KG1 (cell line): ENCODE measurements at places on chromosomes 5 and 9.

DNA sequence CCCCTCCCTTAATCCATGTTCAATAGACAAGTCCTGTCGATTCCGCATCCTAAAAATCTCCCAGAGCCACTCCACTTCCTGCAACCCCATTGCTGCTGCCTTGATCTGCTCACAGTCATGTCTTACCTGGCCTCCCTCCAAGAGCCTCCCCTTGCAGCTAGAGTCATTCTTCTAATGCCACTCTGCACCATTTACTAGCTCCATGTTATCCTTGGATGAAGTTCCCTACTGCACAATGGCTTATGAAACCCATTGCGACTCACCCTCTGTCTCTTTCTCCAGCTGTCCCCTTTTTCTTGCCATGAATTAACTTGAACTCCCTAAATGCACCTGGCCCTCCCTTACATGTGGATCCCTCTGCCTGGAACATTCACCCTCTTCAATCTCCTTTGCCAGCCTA is 39.5 kb downstream of the MEGF10 start:
- no peak for DNase-seq

DNA sequence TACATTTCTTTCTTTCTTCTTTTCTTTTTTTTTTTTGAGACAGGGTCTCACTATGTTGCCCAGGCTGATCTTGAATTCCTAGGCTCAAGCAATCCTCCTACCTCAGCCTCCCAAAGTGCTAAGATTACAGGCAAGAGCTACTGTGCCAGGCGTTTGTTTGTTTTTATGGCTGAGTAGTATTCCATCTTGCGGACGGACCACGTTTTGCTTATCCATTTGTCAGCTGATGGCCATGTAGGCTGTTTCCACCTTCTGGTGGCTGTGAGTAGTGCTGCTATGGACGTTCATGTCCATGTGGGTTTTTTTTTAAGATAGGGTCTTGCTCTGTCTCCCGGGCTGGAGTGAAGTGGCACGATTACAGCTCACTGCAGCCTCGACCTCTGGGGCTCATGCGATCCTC is 2.5 kb downstream of the DOK3 start:
- DNase-seq = no peak

DNA sequence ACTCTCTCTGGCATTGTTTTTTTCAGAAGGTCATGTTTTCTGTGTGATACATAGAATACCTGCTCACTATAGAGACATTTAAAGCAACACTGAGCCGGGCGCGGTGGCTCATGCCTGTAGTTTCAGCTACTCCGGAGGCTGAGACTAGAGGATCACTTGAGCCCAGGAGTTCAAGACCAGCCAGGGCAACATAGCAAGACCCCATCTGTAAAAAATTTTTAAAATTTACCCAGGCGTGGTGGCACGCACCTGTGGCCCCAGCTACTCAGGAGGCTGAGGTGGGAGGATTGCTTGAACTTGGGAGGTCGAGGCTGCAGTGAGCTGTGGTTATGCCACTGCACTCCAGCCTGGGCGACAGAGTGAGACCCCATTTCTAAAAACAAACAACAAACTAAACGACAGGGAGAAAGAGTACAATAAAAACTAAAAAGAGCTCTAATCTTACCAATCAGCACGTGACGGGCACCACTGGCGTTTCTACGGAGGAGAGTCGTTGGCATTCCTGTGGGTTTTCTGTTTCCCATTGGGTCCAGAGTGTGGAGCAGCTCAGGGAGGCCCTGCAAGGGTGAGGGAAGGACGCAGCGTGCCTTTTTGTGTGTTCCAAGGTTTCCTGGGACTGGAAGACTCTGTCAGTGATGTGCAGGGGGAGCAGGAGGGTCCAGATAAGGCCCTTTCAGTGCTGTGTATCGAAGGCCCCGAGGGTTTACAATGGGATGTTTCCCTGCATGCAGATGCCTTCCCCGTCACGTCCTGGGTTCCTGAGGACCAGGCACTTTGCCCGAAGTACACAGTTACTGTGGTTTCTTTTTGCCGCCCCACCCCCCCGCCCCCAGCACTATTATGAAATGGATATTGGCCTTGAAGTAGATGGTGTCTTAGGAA is 7.2 kb upstream of the RNU6ATAC start:
- DNase-seq = no peak

DNA sequence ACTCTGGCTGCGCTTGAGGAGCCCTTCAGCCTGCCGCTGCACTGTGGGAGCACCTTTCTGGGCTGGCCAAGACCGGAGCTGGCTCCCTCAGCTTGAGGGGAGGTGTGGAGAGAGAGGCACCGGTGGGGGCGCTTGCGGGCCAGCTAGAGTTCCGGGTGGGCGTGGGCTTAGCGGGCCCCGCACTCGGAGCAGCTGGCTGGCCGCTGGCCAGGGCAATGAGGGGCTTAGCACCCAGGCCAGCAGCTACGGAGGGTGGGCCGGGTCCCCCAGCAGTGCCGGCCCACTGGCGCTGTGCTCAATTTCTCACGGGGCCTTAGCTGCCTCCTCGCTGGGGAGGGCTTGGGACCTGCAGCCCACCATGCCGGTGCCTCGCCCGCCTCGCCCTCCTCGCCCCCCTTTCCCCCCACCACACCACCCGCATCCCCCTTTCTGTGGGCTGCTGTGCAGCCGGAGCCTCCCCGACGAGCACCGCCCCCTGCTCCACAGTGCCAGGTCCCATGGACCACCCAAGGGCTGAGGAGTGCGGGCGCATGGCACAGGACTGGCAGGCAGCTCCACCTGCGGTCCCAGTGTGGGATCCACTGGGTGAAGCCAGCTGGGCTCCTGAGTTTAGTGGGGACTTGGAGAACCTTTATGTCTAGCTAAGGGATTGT is 954.5 kb downstream of the DTWD2 start:
- no peak for DNase-seq

DNA sequence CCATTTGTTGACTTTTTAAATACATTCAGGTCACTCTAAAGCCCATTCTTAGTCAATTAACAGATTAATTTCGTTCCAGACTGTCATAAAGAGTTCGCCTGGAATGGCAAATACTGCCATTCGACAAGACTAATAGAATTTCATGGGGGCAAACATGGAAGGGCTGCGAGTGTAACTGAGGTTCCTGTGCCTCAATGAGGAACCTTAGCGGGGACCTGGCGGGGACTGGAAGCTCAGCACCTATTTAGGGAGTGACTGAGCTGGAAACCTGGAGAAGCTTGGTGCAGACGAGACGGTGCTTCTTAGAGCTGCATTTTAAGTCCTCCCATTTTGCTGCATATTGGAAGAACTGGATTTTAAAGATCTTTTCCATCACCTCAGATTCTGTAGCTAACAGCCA is 3.4 kb downstream of the VCAN start:
- DNase-seq = no peak

DNA sequence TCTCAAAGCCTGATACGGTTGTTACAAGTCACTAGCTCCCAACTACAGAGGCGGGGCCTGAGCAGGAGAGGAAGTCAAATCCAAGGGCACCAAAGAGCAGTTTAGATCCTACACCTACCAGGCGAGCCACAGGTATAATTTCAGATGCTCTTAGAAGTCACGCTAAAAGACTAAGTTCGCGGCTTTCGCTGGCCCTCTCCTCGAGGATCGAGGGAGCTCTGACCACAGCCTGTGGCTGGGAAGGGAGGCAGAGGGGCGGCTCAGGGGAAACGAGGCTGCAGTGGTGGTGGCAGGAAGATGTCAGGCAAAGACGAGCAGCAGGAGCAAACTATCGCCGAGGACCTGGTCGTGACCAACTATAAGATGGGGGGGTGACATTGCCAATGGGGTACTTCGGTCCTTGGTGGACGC is 48.6 kb downstream of the SEMA4D start:
- no peak for DNase-seq

DNA sequence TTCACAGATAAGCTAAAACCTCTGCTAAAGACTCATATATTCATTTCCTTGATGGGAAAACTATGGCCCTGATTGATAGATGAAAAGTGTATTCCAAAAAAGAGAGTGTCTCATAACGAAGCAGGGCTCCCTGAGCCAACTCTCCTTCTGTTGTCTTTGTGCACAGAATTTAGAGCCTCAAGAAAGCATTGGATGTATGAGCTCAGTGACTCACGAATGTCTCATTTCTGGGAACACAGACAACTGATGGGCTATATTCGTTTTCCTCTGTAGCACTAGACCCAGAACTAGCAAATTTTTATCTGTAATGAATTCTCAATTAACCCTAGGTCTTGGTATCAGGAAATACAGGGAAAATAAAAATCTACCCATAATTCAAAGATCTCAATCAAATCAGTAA is 88.4 kb downstream of the LMNB1 start:
- DNase-seq = no peak

- no peak for DNase-seq
These were observed 93.9 kb downstream of the YTHDC2 start for GRCh38 chr5:113607361-113607760.

- no peak for DNase-seq
These were observed 1.2 kb upstream of the CAPSL start for GRCh38 chr5:35939639-35940038.

DNA sequence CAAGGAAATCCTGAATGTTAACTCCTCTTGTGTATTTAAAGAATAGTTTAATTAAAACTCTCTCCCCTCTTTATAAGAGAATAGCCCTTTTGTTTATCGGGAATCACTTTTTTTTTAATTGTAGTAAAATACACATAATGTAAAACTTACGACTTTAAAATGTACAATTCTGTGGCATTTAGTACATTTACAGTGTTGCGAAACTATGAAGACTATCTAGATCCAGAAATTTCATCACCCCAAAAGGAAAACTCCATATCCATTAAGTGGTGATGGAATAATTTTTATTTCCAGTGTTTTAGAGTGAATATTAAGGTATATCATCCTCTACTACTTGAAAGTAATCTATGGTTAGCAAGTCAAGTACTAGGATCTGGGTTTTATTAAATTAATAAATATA is 36.8 kb downstream of the KDM3B start:
- no peak for DNase-seq

DNA sequence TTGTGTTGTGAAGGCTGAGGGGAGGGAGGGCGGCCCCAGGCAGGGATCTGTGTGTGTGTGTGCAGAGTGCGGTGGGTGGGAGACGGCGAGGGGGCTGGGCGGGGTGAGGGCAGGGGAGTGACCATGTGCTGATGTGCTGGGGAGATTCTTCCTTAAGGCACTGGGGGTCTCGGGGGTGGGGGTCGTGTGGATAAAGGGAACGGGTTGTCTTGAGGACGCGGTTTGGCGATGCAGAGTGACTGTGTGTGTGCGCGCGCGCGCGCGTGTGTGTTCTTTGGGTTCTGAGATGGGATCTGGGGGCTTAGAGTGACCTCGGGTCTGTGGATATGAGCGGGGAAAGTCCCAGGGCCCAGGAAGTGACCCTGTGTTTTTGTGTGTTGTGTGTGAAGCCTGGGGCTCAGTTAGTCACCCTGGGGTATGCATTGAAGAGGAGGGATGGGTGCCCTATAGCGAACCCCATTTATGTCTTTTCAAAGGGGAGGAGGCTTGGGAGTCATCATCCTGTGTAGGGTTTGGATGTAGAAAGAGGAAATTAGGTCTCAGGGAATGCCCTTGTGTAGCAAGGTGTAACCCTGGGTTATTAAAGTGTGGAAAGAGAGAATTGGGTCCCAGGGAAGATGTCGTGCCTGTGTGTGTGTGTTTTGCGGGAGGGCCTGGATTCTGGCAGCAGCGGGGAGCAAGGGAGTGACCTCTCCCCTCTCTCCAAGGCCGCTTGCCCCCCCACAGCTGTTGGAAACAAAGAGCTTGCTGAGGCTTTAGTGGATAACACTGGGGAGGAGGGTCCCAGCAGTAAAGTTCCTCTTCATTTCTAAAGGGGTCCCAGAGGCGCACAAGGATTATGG is 1.4 kb downstream of the TMEFF1 start:
- DNase-seq = no peak

DNA sequence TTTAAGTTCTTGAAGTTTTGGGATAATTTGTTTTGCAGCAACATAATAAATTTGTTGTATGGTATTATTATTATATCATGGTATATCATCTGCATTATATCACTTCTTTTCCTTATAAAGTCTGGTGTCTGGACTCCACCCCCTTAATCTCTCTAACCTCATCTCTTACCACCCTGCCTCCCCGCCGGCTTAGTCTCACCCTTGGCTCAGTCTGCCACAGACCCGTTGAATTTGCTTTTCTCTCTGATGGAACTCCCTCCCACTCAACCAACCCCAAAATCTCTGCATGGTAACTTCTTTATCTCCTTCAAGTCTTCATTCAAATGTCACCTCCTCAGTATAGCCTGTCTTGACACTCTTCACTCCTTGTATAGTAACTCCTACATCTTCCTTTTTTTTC is 29.6 kb upstream of the MATR3 start:
- no peak for DNase-seq

DNA sequence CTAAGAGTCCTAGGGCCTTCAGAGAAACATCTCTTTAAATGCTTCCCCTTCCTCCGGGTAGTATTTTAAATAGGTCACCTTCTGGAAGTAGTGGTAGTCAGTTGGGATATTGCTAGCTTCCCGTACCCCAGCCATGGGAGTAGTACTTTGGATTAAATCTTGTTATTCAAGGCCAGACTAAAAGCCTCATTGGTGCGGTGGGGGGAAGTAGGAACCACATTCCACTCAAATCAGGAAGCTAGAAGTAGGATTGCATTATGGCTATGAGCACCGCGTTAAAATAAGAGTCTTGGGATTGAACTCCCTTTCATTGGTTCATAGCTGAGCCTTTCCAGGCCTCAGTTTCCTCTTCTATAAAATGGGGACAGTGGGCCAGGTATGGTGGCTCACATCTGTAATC is 6.7 kb downstream of the KCNIP1 start:
- DNase-seq = no peak

GRCh38 chr5:173984218-173984617 is 4.8 kb upstream of the C5orf47 start:
- no peak for DNase-seq

- no peak for DNase-seq
These were observed 103.2 kb downstream of the GPBP1 start for GRCh38 chr5:57277085-57277484.

- DNase-seq = no peak
These were observed 148.5 kb downstream of the SGCD start for GRCh38 chr5:156475182-156476157.

DNA sequence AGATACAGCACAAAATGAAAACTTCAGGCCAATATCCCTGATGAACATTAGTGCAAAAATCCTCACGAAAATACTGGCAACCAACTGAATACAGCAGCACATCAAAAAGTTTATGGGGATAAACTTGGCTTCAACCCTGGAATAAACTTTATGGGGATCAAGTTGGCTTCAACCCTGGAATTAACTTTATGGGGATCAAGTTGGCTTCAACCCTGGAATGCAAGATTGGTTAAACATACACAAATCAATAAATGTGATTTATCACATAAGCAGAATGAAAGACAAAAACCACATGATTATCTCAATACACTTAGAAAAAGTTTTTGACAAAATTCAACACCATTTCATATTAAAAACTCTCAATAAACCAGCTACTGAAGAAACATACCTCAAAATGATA is 213.7 kb upstream of the DMRTA1 start:
- no peak for DNase-seq

GRCh38 chr5:145925803-145926202 is 10.6 kb upstream of the SH3RF2 start:
- DNase-seq = no peak

GRCh38 chr9:1001838-1002237 is 25.4 kb downstream of the DMRT3 start:
- DNase-seq = no peak

- no peak for DNase-seq
These were observed 15.9 kb downstream of the RETREG1 start for GRCh38 chr5:16600946-16601345.

- DNase-seq = no peak
These were observed 160.4 kb downstream of the SPATA31D1 start for GRCh38 chr9:82148901-82149461.
